A673 (cell line): ENCODE measurements at places on chromosomes 3 and 15.

DNA sequence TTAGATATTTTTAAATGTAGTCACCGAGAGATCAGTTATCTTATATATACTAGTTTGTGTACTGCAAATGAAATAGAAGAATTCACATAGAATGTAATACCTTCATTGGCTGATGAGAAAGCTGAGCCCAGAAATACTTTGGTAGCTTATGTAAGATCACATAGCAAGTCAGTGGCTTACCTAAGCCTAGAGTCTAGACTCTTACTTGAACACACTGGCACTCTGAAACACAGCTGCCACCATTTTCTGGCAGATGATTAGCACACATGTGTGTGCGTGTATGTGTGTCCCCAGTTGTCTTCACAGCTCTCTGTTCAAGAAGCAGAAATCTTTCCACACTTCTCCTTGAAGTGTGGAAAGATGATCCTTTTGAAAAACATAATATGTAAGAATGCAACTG, 124.3 kb downstream of the NEO1 start:
- DNase-seq = no peak
- H3K27ac ChIP-seq = no peak overlapping the region
- H3K4me1 ChIP-seq = peaks cover 8% of the 10 kb centered on the region

DNA sequence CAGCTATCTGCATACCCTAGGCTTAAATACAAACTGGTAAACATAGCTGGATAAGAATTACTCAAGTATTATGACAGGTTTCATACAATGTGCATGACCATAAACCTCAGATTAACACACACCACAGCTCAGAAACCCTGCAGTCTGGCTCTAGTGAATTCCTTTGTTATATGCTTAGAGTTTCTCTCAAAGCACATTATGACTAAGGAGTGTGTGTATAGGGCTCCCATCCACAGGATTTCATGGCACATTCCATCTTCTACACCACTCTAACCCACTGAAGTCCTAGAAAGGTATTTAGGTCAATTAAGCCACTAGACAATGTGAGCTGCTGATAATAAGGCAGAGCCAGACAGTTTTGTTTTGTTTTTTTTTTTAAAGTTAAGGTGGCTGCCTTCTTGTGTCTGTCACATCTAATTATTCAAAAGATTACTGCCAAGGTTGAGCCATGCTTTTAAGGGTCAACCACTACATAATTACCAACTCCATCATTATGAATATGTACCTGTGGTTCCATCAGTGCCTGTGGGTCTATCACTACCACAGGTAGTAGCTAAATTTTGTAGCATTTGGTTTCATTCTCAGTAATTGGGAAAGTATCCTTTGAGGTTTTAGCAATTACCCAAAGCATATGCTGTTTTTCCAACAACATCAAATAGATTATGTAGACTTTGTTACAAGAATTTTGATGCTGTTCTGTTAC, 107.0 kb downstream of the ALCAM start:
- peak; percentile 36 for DNase-seq
- no peaks in the 10 kb centered on the region for H3K27me3 ChIP-seq
- H3K36me3 ChIP-seq = no peaks in the 10 kb centered on the region
- H3K27ac ChIP-seq = no peak overlapping the region

GRCh38 chr15:74422652-74423430, 10.9 kb downstream of the SEMA7A start:
- no peak for DNase-seq
- H3K27ac ChIP-seq = no peak overlapping the region
- no peaks in the 10 kb centered on the region for H3K4me1 ChIP-seq
- no peaks in the 10 kb centered on the region for H3K27me3 ChIP-seq

DNA sequence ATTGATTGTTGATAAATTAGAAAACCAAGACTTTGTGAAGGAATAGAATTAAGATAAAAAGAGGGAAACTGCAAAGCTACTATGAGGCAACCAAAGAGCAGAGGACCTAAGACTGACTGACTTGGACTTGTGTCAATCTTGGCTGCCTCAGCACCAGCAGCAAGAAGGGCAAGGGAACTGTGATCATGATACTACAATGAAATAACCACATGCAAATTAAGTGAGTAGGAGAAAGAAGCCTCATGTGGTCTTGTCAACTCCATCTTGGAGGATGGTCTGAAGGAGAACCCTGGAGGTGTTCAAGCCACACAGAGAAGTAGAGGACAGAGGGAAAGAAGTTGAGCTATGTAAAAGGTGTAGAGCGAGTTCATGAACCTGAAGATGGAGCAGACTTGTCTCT, 47.3 kb upstream of the THRB start:
- no peaks in the 10 kb centered on the region for H3K4me1 ChIP-seq
- DNase-seq = no peak
- no peak overlapping the region for H3K27ac ChIP-seq
- H3K27me3 ChIP-seq = no peaks in the 10 kb centered on the region
- no peak overlapping the region for H3K4me3 ChIP-seq
- no peaks in the 10 kb centered on the region for H3K36me3 ChIP-seq

DNA sequence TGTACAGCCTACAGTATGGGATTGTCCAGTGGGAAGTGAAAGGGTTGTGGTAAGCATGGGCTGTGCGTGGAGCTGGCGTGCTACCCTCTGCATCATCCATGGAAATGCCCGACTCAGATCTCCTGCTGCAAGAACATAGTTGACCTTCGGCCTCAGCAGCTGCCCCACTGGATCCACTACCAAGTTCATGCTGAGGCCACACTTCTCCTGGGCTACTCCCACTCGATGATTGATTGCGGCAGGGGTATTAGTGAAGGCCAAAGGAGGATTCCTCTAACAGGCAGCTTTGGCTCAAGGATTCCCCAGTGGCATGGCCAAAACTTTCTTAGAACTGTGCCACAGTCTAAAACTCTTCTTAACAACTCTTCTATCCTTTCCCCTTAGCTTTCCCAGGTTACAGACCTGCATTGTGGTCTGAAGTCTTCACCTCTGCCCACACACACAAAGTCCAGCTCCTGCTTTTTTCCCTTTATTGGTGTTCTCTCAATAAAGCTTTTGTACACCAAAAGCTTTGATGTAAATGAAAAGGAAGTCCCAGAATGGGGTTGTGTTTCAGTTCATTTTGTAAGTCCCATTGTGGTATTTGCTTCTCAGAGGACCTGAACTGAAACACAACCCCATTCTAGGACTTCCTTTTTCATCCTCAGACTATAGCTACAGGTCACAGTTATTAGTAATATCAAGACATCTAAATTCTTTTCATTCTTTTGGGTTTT, 4.9 kb upstream of the TBC1D5 start:
- DNase-seq = no peak
- H3K4me3 ChIP-seq = no peak overlapping the region
- peaks cover 8% of the 10 kb centered on the region for H3K4me1 ChIP-seq

- H3K4me1 ChIP-seq = no peaks in the 10 kb centered on the region
- no peak for DNase-seq
- H3K27ac ChIP-seq = no peak overlapping the region
- peaks cover 80% of the 10 kb centered on the region for H3K27me3 ChIP-seq
- H3K4me3 ChIP-seq = no peak overlapping the region
- no peaks in the 10 kb centered on the region for H3K36me3 ChIP-seq
Measured at GRCh38 chr3:6862041-6862879, 1.3 kb downstream of the GRM7 start.

DNA sequence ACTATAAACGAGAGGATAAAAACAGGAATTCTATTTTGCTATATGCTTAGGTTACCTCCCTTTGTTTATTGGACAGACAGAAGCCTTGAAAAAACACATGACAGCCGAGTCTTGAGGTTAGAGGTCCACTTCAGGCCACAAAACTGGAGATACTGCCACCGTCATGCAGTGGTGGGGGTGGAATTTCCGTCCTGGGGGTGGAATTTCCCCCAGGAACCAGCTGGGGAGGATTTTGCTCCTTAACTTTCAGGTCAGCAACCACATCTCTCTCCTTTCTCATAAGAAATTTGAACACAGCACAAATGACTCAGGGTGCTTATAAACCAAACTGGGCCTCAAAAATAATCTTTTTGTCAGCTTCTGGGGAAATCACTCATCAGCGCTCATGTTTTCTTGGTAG, 545.8 kb upstream of the ADAMTS9 start:
- H3K27ac ChIP-seq = no peak overlapping the region
- no peak for DNase-seq
- no peaks in the 10 kb centered on the region for H3K27me3 ChIP-seq
- H3K4me3 ChIP-seq = no peak overlapping the region
- no peaks in the 10 kb centered on the region for H3K4me1 ChIP-seq

DNA sequence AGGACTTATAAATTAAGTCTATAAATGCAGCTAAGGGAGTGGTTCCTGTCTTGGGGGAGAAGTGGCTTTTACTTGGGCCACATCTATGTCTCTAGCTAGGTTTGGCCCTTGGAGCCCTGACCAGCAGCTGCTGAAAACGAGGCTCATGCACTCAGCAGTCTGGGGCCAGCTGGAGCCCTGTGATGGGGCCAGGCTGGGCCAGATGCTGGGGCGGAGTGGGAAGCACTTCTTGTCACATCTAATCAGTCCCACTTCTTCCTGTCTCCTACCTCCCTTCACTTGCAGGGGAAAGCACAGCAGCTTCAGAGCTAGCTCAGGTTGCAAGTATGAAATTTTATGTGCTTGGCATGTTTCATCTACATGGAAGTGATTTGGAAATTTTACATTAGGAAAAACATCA, 209.9 kb upstream of the ROPN1 start:
- H3K4me3 ChIP-seq = no peak overlapping the region
- H3K27me3 ChIP-seq = no peaks in the 10 kb centered on the region
- no peak for DNase-seq
- H3K27ac ChIP-seq = no peak overlapping the region
- H3K36me3 ChIP-seq = no peaks in the 10 kb centered on the region

- no peak overlapping the region for H3K27ac ChIP-seq
- no peak overlapping the region for H3K4me3 ChIP-seq
Measured at GRCh38 chr3:22045882-22046281, 294.9 kb upstream of the ZNF385D start.

GRCh38 chr3:128330214-128330842, 136.4 kb downstream of the DNAJB8 start:
- no peak for DNase-seq
- H3K4me1 ChIP-seq = no peaks in the 10 kb centered on the region
- no peaks in the 10 kb centered on the region for H3K27me3 ChIP-seq
- H3K36me3 ChIP-seq = no peaks in the 10 kb centered on the region
- H3K4me3 ChIP-seq = no peak overlapping the region

DNA sequence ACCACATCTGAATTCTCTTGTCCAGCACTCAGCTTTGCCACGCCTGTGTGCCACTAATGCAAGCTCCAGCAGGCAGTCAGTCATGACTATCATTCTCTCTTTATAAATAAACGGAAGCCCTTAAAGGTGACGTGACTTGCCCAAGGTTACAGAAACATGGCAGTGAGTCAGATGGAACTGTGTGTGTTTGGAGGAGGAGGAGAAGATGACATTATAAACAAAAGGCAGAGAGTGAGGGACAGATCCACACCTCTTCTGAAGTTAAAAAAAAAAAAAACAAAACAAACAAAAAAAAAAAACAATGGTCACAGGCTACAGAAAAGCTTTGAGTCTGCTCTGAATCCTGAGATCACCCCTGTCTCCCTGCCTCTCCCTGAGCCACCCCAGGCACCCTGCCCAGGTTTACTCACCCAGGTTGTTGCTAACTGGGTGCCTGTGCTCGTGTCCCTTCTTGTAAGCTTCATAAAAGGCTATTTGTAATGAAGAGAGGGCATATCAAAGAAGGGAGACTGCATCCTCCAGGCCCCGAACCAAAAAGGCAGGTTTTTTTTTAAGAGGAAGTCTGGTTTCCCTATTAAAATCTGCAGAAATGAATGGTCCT, 119.7 kb upstream of the PHLDB2 start:
- no peaks in the 10 kb centered on the region for H3K36me3 ChIP-seq
- no peaks in the 10 kb centered on the region for H3K27me3 ChIP-seq
- no peaks in the 10 kb centered on the region for H3K4me1 ChIP-seq
- H3K27ac ChIP-seq = no peak overlapping the region

GRCh38 chr3:143247073-143247472, 127.5 kb downstream of the CHST2 start:
- H3K27ac ChIP-seq = no peak overlapping the region
- H3K4me3 ChIP-seq = no peak overlapping the region
- DNase-seq = no peak
- no peaks in the 10 kb centered on the region for H3K27me3 ChIP-seq
- no peaks in the 10 kb centered on the region for H3K4me1 ChIP-seq

DNA sequence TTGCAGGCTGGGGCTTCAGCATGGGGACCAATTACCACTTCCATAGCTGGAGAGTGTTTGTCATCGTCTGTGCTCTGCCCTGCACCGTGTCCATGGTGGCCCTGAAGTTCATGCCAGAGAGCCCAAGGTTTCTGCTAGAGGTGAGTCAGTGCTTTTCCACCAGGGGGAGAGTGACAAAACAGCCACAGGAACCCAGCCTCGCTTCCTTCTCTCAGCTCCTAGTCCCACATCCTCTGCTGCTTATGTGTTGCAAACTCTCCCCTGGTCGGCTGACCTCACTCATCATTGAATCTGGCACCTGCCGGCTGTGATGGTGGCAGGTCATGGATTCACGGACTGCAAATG, 158.3 kb downstream of the SV2B start:
- H3K27ac ChIP-seq = no peak overlapping the region
- no peaks in the 10 kb centered on the region for H3K36me3 ChIP-seq
- no peaks in the 10 kb centered on the region for H3K4me1 ChIP-seq

GRCh38 chr3:172271386-172271976, 176.8 kb downstream of the GHSR start:
- no peaks in the 10 kb centered on the region for H3K36me3 ChIP-seq
- H3K27ac ChIP-seq = no peak overlapping the region
- peaks cover 22% of the 10 kb centered on the region for H3K4me1 ChIP-seq
- no peak for DNase-seq

- no peaks in the 10 kb centered on the region for H3K4me1 ChIP-seq
- no peak overlapping the region for H3K27ac ChIP-seq
- H3K4me3 ChIP-seq = no peak overlapping the region
- no peaks in the 10 kb centered on the region for H3K36me3 ChIP-seq
- no peaks in the 10 kb centered on the region for H3K27me3 ChIP-seq
Measured at GRCh38 chr3:59444676-59445075, 394.9 kb upstream of the CFAP20DC start.

DNA sequence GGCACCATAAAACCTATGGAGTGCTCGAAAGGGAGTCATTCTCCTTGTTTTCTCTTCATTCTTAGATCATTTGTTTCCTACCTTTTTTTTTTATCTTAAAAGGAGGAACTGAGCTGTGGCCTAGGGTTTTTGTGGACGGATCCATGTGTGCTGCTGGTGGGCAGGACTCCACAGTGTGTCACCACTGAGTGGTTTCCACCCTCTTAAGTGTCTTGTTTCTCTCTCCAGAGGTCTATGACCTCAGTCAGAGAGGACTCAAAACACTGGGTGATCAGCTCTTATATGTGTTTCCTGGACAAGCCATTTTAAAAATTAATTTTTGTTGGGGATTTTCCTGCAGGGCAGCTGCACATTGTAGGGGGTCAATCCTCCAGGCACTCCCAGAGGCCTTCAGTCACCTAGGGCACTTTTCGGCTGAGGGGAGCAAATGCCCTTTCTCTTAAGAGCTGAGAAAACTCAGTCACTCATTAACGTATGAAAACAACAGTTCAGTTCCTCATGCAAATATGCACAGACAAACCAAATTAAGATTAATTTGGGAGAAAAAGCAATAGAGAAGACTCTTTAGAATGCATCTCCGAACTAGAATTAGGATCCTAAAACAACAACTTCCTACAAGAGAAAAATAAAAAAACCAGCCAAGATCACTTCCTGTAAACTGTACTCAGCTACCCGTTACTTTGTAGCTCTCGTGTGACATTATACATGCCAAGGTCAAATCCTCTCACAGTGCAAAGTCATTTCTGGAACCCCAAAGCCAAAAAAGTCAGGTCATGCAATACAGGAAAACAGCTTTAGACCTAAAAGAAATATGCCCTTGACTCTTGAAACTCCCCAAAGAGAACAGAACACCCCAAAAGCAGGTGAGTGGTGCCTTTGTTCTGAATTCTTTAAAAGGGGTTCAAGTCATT, 27.6 kb upstream of the FAM3D start:
- no peaks in the 10 kb centered on the region for H3K4me1 ChIP-seq
- no peak for DNase-seq
- no peak overlapping the region for H3K4me3 ChIP-seq
- H3K27me3 ChIP-seq = no peaks in the 10 kb centered on the region
- H3K27ac ChIP-seq = no peak overlapping the region
- H3K36me3 ChIP-seq = no peaks in the 10 kb centered on the region
